ENCODE measurements at places on chromosomes 1 and 21.

GRCh38 chr1:156436141-156437036 is 64.2 kb downstream of the MEF2D start:
- DNase-seq = no peak

DNA sequence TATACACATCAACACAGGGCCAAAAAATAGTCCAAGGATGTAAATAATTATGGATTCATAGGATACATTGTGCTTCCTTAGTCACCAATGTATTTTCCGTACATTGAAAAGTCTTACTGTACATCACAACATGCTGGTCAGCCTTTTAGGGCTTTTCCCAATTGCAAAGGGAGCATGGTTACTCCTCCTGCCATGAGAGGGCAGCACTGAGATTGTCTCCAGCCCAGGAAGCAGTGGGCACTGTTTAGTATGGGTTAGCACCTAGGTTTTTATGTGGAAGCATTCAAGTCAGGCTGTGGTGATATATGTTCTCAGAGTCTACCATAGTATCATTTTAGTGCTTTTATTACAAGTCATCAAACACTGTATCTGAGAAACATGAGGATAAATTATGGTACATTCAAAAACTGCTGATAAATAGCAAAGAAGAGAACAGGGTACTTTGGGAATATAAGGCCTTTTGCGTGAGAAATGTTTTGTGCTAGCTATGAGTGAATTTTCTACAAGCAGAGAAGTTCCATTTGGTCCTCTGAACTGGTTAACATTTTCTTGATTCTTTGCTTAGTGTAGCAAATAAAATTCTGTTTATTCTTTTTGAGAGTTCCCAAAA is 34.0 kb downstream of the ST6GALNAC5 start:
- DNase-seq = peak; percentile 32

- no peak for DNase-seq
These were observed 8.5 kb upstream of the B4GALT3 start for GRCh38 chr1:161185732-161186311.

DNA sequence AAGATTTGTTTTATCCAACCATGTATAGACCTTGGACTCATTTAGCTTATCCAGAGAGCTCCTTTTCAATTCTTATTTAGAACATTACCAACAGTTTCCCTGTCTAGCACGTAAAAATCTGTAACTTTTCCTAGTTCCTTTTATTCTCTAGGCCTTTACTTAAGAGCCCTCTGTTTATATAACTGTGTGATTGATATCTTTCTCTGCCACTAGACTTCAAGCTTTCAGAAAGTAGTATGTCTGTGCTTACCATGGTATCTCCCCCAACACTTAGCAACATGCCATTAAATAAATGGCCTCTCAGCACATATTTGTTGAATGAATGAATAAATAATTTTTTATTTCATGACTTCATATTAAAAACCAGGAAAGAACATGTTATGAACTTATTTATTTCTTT is 209.4 kb downstream of the PTPRC start:
- no peak for DNase-seq

GRCh38 chr1:204885790-204886189 is 15.1 kb downstream of the NFASC start:
- no peak for DNase-seq

DNA sequence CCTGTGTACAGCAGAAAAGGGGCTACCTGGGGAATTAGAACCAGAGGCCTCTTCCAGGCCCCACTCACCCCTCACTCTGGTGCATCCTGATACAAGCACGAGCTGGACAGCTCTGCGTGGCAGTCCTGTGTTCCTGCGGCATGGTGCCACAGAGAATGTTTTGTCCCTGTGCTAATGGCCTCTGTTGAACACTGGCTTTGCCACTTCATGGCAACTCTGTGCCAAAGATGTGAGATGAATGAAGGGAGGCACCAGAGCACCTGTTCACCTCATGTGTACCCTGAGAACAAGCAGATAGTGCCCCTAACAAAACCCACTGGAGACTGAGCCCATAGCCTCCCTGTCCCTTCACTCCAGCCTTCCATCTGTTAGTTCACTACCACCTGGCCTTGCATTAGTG is 199.3 kb upstream of the COA6 start:
- no peak for DNase-seq

DNA sequence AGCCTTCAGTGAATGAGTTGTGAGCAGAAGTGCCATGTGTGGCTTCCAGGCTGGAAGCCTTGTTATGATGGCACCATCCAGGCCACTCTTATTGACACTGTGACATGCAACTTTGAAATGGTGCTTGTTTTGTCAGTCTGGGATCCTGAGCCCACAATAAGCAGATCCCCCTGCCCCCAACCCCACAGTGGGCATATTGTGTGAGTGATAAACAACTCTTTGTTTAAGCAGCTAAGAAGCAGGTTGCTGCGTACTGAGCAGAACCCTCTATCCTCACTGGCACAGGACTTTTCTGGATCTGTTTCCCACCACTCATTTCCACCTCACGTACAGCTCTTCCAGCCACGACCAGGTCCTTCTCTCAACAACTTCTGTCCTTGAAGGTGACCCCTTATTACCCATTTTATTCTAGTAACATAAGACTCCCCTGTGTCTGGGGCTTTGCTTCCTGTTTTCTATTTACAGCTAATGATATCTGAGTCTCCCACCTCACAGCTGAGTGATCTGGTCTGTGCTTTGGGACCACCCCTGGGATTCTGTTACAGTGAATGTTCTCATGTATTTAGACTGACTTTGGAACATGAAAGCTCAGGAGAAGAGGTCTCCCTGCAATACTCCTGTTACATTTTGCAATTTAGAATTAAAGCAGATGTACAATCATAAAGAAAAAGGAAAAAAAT is 375.5 kb downstream of the PCP4 start:
- no peak for DNase-seq

DNA sequence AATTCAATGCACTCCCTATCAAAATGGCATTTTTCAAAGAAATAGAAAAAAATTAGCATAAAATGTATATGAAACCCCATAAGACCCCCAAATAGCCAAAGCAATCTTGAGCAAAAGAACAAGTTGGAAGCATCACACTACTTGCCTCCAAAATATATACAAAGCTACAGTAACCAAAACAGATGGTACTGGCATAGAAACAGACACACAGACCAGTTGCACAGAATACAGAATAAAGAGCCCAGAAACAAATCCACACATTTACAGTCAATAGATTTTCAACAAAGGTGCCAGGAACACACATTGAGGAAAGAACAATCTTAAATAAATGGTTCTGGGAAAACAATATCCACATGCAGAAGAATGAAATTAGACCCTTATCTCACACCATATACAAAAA is 350.8 kb downstream of the DSCAM start:
- DNase-seq = no peak

DNA sequence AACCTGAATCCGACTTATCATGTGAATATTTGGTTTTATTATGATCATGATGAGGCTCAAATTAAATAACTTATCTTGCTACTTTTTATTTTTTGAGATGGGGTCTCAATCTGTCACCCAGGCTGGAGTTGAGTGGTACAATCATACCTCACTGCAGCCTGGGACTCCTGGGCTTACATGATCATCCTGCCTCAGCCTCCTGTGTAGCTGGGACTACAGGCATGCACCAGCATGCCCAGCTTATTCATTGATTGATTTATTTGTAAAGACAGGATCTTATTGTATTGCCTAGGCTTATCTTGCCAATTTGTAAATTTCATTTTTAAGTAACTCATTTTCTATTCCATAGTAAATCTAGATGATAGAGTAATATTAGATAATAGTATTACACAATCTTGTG is 84.3 kb downstream of the COL11A1 start:
- no peak for DNase-seq

DNA sequence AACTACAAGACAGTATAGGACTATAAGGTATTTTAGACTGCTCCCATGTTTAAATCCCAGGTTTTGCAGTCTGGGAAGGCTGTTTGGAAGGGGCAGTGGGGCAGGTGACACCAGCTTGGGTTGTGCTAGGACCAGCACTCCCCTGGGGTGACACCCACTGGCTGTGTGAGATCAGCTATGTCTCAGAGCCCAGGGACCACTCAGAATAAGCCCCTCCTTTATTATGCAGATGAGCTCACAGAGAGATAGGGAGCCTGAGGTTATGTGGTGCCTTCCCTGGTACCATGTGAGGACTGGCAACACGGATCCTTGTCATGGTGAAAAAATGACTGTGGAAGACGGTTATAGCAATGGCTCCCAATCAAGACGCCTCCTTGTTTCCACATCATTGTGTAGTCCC is 71.0 kb downstream of the NENF start:
- DNase-seq = no peak

GRCh38 chr1:109385417-109385816 is 12.3 kb downstream of the SORT1 start:
- no peak for DNase-seq

DNA sequence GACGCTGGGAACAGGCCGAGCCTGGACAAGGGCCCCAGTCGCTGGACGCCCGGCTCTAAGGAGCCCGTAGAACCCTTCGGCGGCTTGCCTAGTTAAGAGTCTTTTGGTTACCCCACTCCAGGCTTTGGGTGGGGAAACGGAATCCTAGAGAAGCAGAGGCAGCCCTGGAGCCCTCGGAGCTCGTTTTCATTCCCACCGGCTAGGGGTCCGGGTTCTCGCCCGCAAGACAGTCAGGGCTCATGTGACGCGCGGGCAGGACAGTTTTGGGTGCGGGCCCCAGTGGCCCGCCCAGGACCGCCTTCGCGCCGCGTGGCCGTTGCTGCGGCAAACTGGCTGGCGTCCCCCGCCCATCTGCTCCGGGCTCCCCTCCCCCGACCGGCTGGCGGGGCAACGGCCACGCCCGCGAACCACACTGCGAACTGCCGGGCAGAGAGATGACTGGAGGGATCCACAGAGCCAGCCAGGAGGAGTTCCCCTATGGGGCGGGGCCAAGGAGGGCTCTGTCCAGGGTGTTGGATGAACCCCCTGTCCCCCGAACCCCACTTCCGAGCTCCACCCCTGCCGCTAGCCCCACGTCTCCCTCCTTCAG is 829 bp upstream of the HES2 start:
- DNase-seq = no peak

DNA sequence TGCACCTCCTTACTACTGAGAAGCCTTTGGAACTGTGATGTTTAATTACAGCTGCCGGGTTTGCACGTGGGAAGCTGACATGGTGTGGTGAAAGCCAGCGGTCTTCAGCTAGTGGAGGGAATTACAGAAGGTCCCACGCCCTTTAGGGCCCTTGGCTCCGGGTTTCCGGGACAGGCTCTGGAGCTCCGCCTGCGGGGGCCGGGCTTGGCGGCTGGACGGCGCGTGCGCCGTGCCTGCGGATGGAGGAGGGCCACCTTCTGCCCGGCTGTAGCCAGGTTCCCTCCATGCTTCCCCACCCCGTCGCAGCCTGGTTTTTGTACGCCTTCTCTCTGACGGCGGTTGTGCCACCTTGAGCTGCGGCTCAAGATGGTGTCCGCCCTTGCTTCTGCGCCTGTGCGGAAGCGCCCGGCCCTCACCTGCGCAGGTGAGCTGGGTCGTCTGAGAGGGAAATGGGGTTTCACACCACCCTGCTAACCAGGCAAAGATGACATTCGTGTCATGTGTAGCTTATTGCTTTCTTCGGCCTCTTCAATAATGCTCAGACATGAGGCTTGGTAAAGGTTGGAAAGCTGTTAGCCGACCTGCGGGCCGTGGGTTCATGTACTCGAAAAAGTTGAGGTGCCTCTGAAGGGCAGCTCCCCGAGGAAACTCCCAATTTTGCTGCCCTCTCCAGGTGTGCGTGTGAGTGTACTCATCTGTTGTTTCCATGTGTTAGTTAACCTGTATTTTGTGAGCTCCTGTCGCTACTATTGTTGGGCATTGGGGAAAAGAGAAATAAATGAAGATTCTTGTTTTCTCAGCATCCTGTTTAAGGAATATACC is 36.6 kb upstream of the OPRD1 start:
- no peak for DNase-seq

- DNase-seq = no peak
These were observed 2.0 kb upstream of the MTARC1 start for GRCh38 chr1:220784751-220785150.

GRCh38 chr1:186155594-186155993 is 219.5 kb downstream of the TPR start:
- DNase-seq = peak; percentile 4

GRCh38 chr1:197986817-197987216 is 69.6 kb downstream of the LHX9 start:
- no peak for DNase-seq

DNA sequence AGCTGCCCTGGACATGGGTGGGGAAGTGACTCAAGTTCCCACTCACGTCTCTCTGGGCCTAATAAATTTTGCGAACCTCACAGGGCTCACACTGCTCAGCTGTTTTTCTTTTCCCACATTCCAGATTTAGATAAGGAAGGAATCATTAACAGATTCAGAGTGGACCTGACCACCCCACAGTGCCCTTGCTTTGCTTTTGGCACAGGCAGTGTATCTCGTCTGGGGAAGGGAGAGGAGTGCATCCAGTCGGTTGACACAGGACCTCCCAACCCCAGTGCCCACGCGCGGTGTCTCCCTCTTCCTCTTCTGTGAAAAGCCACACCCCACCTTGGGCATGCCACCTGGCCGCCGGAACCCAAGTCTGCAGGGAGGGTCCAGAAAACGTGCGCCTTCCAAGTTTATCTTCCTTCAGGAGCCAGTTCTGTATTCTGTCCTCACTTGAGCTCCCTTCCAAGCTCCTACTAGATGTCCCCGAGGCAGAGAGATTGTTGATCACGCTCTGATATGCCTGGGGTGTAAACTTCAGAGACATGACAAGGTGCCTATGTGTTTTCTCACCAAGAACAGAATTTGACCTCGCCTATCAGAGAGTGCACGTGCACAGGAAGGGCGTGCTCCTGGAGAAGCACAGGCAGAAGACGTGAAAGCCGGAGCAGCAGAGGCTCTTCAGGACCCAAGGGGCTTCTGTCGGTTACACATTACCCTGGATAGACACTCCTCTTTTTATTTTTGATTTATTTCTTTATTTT is 9.5 kb upstream of the SLC2A5 start:
- no peak for DNase-seq

DNA sequence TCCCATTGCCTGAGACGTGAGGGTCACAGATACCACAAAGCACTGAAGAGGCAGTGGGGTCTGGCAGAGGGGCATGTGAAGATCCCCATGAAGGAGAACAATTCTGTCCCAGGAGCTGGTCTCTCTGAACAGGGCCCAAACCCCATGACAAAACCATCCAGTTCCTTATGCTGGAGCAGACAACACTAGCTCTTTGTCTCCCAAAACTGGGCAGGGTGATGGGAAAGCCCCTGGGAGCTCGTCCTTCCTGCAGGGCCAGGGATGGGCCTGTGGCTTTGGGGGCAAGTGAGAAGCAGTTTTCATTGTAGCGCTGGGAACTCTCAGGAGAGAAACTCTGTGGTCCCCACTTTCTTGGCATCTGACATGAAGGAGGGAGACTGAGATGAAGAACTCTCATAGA is 8.8 kb downstream of the ETV3L start:
- DNase-seq = no peak

- DNase-seq = no peak
These were observed 88.9 kb downstream of the DMRTB1 start for GRCh38 chr1:53548031-53548491.

- no peak for DNase-seq
These were observed 232.9 kb upstream of the USP25 start for GRCh38 chr21:15496911-15497310.

- no peak for DNase-seq
These were observed 357.8 kb downstream of the SIPA1L2 start for GRCh38 chr1:232271991-232272589.

- DNase-seq = no peak
These were observed 78.3 kb downstream of the NDUFS5 start for GRCh38 chr1:39104158-39105060.

All from HuH-7 (cell line).